ENCODE measurements at places on chromosomes 2 and 18. TPM values are rescaled to one million over a fixed set of nuclear protein-coding genes. Genes with fewer than 3 reads are reported as not detected.

DNA sequence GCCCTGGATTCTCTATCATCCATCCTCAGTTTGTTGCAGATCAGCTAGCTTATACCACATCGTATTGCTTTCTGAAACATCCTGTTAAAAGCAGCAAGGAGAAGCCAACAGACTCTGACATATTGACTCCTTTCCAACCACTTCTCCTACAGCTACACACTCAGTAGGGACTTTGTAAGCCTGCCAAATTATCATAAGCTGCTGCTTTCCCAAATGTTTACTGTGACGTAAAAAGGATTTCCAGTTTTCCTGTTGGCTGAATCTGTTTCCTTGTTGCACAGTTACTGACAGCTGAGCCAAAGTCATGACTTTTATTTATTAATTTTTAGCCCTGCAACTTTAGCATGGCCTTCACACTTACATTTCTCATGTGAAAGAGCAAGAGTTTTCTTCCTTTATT, 294.3 kb downstream of the KCNJ3 start:
- DNase-seq = no peak

DNA sequence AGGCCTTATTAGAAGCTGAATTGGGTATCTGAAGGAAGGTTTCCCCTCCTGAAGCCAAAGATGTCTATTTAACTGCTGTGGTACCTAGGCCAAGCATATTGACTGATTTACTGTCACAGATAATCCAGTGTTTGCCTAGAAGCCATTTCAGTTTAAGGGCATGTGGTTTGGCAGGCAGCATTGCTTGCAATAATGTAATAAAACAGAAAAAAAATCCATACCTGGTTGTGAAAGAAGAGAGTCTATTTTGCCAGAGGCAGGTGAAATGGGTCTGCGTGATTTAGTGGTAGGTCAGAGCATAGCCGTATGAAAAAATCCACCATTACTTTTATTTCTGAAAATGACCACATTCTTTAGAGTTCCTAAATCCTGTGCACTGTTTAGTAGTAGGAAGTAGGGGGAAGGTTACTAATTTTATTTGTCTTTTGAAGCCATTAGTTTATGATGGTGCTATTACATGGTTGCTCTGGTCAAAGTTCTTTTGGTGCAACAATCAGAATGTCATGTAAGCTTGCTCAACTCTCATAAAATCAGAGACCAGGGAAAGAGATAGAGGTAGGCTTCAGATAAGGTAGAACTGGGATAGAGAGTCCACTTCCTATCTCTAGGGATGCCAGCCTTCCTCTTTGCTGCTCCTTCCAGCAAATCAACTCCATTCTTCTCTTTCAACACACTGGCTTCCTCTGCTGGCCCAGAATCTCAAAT, 343.4 kb downstream of the GPD2 start:
- DNase-seq = no peak

DNA sequence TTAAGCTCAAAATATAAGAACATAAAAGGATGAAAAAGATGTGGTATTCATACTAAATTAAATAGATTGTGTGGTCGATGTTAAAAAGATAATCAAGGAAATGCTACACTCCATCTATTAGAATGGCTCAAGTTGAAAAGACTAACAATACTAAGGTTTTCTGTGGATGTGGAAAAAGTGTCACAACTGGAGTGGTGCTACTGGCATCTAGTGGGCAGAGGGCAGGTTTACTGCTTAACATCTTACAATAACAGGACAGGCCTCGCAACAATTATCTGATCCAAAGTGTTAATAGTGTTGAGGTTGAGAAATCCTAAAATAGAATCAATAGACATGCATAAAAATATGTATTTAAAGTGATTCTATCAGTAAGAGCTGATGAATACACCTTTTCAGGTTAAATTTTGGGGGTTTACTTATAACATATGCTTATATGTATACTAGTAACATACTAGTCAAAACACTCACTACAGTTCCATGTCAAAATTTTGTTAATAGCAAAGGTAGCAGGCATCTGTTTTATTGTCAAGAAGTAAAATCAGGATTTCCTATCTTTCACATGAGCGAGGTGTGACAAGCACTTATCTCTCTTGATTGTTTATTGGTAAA, 91.5 kb upstream of the TMEFF2 start:
- DNase-seq = no peak

DNA sequence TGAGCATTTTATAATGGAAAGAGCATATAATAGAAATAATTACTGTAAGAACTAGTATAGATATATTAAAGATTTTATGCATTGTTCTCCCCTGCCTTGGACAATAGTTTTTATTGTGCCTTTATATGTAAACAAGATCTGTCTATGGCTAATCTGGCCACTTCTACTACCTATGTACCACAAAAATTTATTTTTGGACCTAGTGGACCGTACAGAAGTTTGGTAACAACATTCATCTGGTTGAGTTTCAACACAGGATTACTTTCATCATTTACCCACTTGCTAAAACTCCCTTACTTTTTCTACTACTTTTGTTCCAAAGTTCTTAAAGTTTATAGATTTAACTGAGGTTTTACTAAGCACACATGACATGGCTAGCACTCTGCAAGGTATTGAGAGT, 13.2 kb upstream of the MYOM1 start:
- DNase-seq = no peak

DNA sequence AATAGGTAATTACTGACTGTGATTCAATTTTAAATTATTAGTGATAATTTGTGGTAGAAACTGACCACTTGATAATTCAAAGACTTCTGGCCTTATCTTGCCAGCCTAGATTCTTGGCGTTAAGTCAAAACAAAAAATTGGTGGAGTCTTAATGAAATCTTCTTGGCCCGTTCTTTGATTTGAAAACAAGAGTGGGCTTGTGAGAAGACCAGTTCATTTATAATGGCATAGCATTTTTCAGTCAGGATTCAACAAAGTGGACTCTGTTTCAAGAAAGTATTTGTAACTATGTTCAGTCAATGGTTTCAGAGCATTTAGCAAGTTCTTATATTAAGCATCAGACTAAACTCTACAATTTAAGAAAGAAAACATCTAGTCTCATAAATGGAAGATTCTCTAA, 26.0 kb downstream of the ITGA4 start:
- no peak for DNase-seq

DNA sequence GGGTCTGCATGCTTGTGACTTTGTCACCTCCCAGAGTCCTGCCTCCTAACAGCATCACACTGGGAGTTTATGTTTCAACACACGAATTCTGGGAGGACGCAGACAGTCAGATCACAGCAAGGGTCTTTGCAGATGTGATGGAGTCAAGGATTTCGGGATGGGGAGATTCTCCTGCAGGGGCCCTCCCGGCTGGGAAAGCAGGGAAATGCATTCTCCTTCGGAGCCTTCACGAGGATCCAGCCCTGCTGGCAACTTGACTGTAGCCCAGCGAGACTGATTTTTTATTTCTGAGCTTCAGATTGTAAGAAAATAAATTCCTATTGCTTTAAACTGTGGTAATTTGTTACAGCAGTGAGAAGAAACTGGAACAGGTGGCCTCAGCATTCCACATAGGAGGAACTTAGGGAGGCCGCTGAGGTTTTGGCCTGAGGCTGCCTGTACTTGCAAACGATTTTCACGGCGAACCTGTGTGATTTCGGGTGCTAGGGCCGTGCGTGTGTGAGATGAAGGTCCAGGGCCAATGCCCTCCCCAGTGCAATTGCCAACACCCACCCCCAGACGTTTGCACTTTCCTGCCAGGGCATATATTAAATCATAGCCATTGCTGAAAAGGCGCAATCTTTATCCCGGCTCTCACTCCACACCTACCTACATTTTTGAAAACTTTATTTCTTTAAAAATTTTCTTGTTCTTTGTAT, 79.8 kb downstream of the ASB1 start:
- no peak for DNase-seq

GRCh38 chr18:64949885-64950284, 800.9 kb upstream of the CDH7 start:
- DNase-seq = no peak

- no peak for DNase-seq
Observed at GRCh38 chr2:86492048-86492453, 50.9 kb downstream of the KDM3A start.

GRCh38 chr18:14978962-14979535, 231.1 kb downstream of the ANKRD30B start:
- no peak for DNase-seq

- no peak for DNase-seq
Observed at GRCh38 chr2:26608557-26608956, 32.6 kb downstream of the CIB4 start.

GRCh38 chr2:191369034-191369433, 123.8 kb downstream of the MYO1B start:
- DNase-seq = no peak

GRCh38 chr2:18623782-18624181, 34.4 kb upstream of the NT5C1B start:
- DNase-seq = no peak

- no peak for DNase-seq
Observed at GRCh38 chr2:221747289-221747972, 175.3 kb upstream of the EPHA4 start.

GRCh38 chr2:62441824-62442223, 64.2 kb downstream of the TMEM17 start:
- DNase-seq = no peak

GRCh38 chr18:37657493-37657892, 91.9 kb upstream of the CELF4 start:
- no peak for DNase-seq

- DNase-seq = no peak
Observed at GRCh38 chr2:162174746-162175145, 22.7 kb upstream of the GCG start.

GRCh38 chr18:52353589-52353988, 13.6 kb downstream of the DCC start:
- no peak for DNase-seq

GRCh38 chr18:46313521-46313920, 209.3 kb downstream of the HAUS1 start:
- DNase-seq = no peak

DNA sequence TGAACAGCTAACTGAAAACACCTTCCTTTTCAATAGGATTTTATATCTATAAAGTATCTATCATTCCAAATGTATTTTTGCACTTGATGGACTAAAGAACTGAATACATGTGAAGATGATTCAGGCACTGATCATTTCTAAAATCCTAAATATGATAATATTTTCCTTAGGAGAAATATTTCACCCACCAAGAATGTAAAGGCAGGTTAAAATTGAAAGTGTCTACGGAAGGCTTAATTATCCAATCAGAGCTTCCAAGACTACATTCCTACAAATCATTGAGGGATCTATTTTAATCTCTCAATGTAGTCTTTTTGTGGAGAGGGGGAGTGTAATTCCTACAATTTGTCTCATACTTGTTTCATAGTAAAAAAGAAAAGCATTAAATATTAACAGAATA, 3.6 kb downstream of the GALNT3 start:
- DNase-seq = no peak

DNA sequence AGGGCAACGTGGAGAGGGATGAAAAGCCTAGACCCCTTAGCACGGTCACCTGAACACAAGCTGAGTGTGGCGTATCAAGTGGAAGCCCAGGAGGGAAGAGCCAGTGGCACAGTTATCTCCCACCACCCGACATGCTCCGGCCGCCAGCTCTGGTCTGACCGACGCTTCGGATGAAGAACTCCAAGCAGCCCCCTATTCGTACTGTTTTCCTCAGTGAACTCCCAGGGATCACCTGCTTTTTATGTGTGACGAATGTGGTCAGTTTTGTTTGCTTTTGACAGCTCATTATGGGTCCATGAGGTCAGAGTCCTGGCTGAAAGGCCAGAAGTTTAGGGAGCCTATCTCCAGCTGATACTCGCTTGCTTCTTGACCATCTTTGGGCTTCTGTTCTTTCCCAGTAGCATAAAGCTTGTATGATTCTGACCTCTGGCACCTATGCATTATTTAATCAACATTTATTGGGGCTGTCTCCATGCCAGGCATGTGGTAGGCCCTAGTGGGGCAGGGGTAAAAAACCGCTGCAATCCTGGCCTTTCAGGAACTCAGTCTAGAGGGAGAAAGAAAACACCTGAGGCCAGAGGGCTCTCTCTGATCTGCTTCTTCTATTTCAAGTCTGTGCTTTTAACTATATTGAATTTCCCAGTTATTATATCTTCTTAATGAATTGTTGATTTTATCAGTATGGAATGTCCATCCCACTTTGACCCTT, 33.0 kb upstream of the MRPL33 start:
- no peak for DNase-seq

GRCh38 chr2:234099266-234099665, 48.8 kb downstream of the SPP2 start:
- no peak for DNase-seq

GRCh38 chr2:105038383-105039061, 653 bp downstream of the MRPS9 start:
- no peak for DNase-seq

GRCh38 chr2:32947484-32948143, 861 bp downstream of the LTBP1 start:
- DNase-seq = peak; percentile 42

DNA sequence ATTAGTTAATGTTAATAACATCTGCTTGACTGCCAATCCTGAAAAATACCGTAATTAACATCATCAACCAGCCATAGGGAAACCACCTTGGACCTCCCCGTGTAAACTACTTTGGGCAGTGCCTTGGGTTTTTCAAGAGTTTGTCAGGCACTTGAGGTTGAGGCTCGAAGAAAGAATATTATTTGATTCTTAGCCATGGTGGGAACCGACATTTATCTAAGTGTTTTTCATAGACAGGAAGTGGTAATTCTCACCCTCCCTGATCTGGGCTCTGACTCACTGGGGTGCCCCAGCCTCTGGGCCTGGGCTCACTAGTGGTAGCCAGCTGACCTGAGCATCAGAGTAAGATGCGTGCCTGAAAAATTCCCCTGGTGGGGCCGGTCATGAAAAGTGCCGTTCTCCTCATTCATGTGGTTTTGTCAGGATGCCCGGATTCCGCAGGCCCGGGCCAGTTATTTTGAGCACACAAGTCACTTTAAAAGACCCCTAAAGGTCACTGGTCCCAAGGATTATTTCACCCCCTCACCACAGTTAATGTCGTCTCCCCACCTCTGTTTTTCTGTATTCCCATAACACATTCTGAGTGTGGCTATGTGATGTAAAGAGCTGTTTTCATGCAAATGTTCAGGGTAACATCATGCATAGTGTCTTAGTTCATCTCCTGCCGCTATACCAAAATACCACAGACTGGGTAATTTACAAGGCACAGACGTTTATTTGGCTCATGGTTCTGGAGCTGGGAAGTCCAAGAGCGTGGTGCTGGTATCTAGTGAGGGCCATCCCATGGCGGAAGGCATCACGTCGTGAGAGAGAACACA, 21.6 kb upstream of the SPATA3 start:
- DNase-seq = no peak

Gene ZC3H6
- total RNA-seq = 20.0 TPM

Gene C2orf72
- not detected for total RNA-seq

Gene SLC19A3
- 40.4 TPM for total RNA-seq

Gene ZNF24
- 43.5 TPM for total RNA-seq

Gene IL1RL2
- total RNA-seq = 1.4 TPM

Gene FEV
- not detected for total RNA-seq

Data from left cardiac atrium (tissue), 4 donors.